Right lung (tissue), 10 donors: ENCODE measurements at places on chromosomes 7 and 10. TPM values are rescaled to one million over a fixed set of nuclear protein-coding genes. Genes with fewer than 3 reads are reported as not detected.

GRCh38 chr10:17693009-17693408 lies 49.1 kb downstream of the STAM start:
- DNase-seq: no peak

GRCh38 chr7:30172451-30172850 lies 37.7 kb downstream of the MTURN start:
- DNase-seq: no peak

Gene SPOCK2
- 8.9 TPM for polyA plus RNA-seq

Gene FEZF1
- polyA plus RNA-seq: not detected

DNA sequence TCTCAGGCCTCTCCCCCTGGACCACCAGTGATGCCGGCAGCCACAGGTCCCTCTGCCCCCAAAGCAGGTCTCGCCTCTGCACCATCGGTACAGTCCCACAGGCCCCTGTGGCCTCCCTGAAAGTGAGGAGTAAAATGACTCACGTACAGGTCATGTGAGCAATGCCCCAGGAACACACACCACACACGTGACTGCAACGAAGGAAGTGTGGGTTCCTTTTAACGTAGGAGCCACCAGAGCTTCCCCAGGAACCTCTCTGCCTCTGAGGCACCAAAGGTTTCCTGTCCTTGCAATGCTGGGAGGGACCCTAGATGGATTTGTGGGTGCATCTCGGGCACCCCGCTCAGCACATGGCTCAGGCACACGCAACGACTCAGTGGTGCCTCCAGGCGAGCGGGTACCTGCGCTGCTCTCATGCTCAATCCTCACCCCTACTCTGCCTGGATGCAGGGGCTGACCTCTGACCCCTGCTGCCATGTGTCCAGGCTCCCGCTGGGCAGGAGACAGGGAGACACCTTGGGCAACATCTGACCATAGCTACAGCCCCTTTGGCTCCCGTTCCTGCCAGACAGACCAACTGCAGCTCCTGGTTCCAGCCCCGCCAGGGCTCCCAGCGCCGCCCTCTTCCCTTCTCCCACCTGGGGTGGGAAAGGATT lies 120.7 kb downstream of the PRKAG2 start:
- DNase-seq: no peak

- no peak for DNase-seq
Measured at GRCh38 chr7:45033261-45033930, 33.4 kb downstream of the CCM2 start.

Gene INHBA
- polyA plus RNA-seq: 1.0 TPM
